ENCODE measurements at places on chromosomes 4 and X.

DNA sequence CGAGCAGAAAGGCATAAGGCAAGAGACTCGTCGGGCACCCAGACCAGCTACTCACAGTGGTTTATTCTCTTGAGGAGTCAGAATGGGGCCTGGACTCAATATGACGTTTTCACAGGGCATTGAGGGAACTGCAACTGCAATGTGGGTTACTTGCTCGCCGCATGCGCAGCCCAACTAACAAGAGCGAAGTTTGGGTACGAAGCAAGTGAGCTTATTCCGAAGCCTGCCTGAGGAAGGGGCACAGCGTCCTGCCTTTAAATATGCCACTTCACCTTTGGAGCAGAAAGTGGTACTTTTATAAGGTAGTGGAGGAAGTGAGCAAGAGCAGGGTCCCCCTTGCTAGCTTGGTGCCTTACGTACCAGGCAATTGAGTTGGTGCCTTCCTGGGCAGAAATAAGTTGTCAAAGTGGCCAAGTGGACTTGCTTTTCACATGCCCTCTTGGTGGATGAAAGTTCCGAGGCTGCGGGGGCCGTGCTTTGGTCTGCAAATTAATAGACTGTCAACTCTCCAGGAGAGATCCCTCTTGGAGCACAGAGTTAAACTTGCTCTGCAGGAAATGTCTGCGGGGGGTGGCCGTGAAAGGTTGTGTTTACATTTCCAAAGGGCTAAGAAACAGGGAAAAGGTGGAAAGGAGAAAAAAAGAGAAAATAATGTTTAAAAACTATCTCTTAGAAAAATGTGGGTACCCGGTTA lies 480.4 kb downstream of the TRIML1 start:
- no peak for DNase-seq

DNA sequence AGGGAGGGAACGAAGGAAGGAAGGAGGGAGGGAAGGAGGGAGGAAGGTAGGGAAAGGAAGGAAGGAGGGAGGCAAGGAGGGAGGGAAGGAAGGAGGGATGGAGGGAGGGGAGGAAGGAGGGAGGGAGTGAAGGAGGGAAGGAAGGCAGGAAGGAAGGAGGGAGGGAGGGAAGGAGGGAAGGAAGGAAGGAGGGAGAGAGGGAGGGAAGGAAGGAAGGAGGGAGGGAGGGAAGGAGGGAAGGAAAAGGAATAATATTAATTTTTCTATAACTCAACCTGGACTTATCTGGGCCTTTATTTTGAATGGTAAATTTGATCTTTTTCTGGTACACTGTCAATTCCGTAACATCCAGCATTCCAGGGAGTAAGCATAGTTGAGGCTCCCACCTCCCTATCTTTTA lies 244.2 kb downstream of the SPRY1 start:
- no peak for DNase-seq

DNA sequence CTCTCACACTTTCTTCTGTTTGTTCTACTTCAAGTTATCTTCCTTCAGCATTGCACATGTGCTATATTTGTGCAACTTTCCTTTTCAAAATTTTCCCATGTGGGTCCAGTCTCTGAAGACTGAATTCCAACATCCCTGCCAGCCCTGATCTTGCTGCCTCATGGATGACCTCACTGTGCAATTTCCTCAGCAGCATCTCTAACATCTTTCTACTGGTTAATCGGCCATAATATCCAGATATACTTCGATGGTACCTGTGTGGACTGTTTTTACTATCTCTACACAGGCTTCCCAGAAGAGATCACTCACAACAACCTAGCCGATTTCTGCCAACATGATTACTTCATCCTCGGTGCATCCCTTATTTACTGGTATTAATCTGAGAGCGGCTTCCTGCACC lies 41.5 kb downstream of the GPM6A start:
- no peak for DNase-seq

- no peak for DNase-seq
These were observed 134.6 kb downstream of the KDM6A start for GRCh38 chrX:45007598-45007997.

GRCh38 chr4:174461466-174462106 lies 60.7 kb downstream of the HPGD start:
- DNase-seq = no peak

DNA sequence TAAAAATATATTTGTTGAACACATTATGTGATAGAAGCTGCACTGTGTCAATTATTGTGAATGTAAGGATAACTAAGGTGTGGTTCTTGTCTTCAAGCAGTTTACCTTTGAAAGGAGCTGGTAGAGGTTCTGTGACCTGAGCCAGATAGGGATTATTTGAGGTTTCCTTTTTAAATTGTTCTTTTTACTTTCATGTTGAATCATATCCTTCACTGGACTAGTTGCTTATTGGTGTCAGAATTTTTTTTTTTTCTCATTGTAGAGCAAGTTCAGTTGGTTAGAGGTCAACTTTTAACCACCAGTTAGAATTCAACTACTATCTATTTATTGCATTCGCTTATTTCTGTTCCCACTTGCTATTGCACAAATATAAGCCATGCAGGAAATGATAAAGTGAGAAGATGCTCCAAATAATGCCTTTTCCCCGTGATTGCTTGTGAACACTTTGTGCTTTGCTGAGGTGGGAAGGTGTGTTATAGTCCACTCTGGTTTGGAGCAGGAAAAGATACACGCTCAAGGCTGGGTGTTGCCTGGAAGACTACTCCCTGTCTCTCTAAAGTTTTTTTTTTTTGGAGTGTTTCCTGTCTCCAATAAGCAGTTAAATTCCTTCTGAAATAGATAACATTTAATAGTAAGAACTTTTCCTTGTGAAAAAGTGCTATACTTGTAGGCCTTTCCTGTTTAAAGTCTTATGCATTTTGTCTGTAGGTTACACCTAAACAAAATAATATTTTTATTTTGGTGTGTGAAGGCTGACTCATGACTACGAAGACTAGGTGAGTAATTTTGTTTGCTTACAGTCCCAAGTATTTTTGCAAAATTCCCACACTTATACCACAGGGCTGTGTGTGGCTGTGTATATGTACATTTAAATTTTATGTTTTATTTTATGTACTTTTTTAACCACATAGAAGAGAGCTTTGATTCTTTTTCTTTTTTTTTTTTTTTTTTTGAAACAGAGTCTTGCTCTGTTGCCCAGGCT lies 83.8 kb upstream of the LCORL start:
- DNase-seq = no peak

DNA sequence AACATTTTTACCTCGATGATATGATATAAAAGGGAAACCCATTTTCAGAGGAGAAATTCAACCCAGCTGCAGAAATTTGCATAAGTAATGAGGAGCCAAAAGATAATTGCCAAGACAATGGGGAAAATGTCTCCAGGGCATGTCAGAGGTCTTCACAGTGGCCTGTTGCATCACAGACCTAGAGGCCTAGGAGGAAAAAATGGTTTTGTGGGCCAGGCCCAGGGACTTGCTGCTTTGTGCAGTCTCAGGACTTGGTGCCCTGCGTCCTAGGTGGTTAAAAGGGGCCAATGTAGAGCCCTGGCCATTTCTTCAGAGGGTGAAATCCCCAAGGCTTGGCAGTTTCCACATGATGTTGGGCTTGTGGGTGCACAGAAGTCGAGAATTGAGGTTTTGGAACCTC lies 106.9 kb downstream of the CPXCR1 start:
- no peak for DNase-seq

- DNase-seq = no peak
These were observed 23.7 kb downstream of the MAGEB1 start for GRCh38 chrX:30270639-30271038.

DNA sequence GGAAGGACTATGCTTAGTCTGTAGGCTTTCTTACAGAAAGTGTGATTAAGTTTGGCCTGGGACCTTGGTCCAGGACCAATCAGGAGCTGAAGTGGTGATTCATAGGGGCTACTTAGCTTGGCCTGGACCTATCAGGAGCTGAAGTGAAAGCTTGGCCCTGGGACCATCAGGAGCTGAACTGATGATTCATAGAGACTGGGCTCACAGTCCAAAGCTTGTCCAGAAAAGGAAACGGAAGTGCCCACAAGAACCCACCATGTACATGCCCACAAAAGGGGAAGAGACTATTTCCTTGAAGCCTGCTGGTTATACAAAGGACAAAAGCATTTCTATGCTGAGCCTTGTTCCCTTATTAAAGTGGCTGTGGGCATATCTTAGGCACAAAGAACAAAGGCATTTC lies 12.6 kb downstream of the TENT5D start:
- DNase-seq = no peak

DNA sequence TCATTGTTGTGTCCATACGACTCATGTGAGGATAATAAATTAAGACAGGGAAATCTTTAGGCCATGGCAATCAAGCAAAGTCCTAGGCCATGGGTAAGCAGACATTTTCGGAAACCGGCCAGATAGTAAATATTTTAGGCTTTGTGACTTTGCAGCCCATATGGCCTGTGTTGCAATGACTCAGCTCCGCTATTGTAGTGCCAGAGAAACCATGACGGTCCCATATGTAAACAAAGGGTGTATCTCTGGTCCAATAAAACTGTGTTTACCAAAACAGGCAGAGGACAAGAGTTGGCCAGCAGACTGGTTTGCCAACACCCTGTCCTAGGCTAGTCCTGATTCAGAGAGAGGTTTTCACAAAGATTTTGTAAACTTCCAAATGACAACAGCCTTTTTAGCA lies 5.0 kb downstream of the FAM114A1 start:
- DNase-seq = no peak

DNA sequence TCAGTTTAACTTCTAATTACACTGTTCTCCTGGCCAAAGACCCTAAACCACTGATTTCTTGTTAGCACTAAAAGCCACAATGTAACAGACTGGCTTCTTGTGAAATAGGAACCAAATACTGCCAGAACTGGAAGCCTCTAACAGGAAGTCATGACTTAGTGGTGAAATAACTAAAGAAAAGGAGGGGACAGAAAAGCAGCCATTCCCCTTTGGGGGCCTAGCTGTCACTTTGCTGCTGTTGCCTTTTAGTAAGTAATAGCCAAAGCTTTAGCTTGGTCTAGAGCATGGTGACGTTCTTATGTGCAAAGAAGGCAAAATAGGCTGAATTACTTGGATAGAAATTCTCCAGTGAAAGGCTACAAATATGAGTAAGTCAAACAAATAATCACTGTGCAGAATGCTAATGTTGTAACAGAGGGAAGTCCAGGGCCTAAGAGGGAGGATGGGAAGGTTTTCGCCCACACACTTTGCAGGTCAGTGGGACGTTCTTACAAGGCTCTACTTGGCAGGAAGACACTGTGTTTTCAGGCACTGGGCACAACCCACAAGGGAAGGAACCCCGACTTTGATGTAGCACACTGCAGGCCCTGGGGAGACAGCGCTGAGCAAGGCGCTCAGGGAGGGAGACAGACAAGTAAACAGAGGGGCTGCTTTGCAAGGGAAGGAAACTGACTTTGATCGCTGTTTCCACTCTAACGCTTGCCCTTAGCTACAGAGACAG lies 16.7 kb downstream of the GAB3 start:
- no peak for DNase-seq

DNA sequence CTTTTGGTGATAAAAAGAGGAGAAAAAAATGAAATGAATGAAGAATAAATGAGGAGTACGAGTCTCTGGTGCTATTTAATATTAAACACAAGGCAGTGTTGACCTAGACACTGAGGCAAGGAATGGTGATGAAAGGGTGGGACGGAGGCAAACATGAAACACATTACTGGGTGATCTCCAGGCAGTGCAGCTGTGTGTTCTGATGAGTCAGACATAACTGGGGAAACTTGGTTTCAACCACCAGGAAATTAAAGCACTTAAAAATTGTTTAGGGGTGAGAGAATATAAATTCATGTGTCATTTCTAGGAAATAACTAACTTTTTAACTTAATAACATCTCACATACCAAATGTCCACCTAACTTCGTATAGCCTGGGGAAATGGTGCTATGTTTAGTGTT lies 19.7 kb upstream of the CXCL6 start:
- no peak for DNase-seq

DNA sequence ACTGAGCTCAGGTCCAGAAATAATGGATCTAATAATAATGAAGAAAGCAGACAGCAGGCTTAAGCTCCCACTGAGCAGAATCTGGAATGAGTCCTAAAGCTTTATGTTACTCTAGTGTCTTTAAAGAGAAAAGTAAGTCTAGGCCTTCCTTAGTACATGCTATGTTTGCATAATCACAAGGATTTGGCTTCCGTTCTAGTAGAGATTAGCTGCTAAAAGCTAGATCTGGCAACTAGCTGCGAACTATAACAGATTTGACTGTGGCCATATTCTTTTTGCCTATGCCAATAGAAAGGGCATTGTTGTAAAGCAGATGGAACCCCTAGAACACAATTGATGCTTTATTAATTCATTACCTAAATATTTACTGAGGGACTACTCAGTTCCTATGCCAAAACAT lies 19.0 kb downstream of the COX7B2 start:
- DNase-seq = no peak
